ELR (cell line): ENCODE measurements at places on chromosomes 6 and 20.

DNA sequence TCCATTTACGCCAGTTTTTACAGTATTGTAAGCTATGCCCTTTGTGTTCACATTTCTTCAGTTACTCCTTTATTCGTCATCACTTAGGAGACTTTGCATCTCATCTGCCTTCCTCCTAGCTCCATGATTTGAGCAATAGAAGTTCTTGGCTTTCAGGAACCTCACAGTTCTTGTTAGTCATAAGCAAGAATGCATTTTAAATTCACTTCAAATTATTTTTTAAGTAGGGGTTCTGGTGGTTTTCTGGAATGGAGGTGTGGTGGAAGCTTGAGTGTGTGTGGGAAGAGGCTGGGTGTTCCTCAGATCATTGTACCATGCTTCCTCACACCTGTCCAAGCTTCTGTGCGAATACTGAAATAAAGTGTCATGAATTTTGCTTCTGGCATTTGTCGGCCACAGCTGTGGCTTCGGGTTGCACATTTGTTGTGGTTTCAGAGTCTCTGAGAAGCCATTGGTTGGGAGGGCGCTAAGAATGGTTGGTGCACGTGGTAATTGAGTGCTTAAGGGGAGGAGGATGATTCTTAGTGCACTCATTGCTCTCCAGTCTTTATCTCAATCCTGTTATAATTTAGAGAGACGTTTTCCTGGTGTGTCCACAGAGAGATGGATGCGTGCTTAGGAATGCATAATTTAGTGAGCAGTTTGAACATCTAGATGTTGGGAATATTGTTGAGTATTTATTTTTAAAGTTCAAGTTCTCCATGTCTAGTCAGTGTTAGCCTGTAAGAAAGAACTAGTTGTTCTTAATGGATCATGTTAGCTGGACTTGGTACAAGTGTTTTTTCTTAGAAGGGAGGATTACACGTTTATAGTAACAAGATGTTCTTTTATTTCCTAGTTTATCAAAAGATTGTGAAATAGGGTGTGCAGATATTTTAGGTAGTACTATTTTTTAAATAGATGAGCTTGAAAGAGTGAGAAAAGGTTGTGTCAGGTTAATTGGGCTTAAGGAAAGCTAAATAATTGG, 31.9 kb downstream of the FOXO3 start:
- DNase-seq = peak; percentile 83

GRCh38 chr6:91135406-91136103, 548.7 kb upstream of the MAP3K7 start:
- no peak for DNase-seq

DNA sequence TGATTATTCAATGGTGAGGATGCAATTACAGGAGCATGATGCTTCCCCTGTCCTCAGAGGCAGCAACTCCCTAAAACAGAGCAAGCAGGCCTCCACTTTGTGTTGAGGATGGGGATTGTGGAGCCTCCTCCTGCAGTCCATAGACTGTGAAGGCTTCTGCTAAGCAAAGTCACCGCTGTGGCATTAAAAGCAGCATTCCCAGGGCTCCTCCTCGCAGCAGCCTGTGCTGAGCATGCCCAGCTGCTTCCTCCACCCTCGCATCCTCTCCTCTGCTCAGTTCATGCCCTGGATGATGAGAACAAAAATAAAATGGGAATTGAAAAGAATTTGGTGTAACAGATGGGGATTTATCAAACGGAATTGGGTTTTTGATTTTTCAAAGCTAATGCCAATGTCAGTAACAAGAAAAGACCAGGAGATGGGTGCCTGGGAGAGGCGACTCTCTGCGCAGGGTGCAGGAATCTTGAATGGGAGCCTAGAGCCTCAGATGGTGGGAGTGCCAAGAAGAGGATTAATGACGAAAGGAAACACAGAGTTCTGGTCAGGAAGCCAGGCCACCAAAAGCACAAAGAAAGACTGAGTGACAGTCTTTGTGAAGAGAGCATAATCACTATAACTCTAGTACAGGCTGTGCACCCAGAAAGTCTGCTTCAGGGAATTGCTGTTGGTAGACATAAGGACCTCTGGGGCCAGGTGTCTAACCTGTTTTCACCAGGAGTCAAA, 347.6 kb downstream of the TPBG start:
- DNase-seq = no peak

- DNase-seq = peak; percentile 96
Measured at GRCh38 chr6:135851442-135852271, at the start of gene PDE7B. Gene PDE7B, plus strand, starts transcription at chr6:135851701.

GRCh38 chr6:143614235-143614634, 63.5 kb upstream of the PHACTR2 start:
- DNase-seq = no peak

GRCh38 chr6:23529902-23530301, 596.1 kb upstream of the NRSN1 start:
- no peak for DNase-seq

DNA sequence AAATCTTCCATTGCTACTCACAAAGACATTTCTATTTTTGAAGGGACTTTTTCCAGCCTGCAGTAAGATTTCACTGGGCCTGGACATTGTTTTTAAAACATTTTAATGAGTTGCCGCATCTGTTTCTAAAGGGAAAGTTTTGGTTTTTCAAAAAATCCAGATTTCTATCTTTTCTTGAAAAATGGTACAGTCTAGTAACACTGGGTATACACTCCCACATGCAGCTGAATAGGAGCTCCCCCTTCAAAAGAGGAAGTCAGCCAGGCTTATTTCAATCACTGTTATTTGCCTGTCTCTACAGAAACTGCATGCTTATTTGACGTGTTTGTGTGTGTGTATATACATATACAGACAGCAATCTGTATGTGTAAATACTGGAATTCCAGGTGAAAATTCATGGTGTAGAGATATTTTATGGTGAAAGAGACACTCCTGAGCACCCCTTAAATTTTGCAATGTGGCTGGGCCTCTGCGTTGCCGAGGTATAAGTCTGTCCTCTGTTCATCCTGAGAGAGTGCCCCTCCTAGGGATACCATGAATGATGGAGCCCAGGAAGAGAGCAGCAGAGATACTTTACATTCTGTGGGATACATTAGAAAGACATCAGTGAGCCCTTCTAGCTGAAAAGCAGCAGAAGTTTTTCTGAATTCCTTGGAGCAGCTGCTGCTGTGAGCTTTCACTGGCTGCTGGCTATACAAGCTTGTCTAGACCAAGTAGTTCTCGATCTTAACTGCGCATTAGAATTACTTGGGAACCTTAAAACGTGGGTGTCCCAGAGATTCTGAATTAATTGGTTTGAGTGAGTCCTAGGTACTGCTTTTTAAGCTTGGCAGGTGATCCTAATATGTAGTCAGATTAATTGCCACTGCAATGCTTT, 12.0 kb upstream of the ABRACL start:
- DNase-seq = no peak

DNA sequence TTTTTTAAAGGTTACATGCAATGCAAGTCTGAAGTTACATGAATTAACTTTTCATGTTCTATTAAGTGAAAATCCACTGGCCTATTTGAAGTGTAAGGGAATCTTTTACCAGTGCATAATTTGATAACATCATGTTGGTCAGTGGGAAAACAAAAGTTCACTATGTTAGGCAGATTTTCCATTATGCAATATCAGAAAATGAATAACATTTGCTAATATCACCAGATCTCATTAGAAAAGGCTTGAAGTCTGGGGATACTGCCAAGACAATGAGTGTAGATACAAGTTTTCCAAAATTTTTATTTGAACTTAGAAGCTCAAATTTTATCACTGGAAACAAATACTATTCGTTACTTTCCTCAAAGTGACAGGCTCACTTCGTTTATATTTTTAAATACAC, 296.4 kb upstream of the CDH4 start:
- DNase-seq = no peak

- DNase-seq = no peak
Measured at GRCh38 chr6:97100696-97101095, 176.2 kb downstream of the KLHL32 start.

DNA sequence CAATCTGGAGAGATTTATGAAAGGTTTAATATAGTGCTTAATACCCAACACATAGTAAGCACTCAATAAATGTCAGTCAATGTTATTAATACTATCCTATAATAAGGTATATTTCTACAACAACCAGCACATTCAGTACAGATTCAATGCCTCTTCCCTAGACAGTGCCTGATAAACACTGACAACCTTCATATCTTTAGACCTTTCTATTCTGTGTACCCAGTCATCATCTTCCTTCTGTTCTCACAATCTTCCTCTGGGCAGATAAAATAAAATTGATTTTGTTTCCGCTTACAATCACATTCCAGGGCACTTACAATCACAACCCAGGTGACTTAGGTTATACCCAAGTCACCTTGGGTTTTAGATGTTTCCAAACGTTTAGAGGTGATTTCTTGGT, 11.0 kb upstream of the LOC128125822 start:
- no peak for DNase-seq

GRCh38 chr6:47047479-47048407, 5.6 kb upstream of the ADGRF1 start:
- peak; percentile 94 for DNase-seq

- DNase-seq = no peak
Measured at GRCh38 chr20:25037288-25038102, 20.4 kb downstream of the ACSS1 start.

GRCh38 chr6:21468461-21468860, 125.1 kb upstream of the SOX4 start:
- no peak for DNase-seq

DNA sequence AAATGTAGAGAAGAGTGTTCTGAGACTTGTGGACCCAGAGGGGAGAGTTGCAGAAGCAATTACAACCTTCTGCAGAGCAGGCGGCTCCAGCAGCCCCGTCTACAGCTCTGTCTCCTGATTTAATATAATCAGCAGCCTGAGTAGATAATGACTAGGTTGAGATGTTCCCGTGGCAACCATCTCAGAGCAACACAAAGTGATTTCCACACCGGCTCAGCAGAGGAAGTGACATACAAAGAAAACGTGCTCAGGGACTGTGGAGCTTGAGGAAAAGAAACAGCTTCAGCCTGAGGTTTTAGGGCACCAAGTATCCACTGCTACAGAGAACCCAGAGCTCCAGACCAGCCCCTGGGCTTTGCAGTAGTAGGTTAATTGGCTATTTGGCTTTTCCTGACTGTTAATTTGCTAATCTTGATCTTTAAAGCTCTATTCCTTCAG, 136.4 kb downstream of the MTFR2 start:
- peak; percentile 83 for DNase-seq

GRCh38 chr6:12077021-12077710, 65.1 kb downstream of the HIVEP1 start:
- peak; percentile 38 for DNase-seq

GRCh38 chr6:142416179-142416578, 114.4 kb downstream of the ADGRG6 start:
- DNase-seq = peak; percentile 97

DNA sequence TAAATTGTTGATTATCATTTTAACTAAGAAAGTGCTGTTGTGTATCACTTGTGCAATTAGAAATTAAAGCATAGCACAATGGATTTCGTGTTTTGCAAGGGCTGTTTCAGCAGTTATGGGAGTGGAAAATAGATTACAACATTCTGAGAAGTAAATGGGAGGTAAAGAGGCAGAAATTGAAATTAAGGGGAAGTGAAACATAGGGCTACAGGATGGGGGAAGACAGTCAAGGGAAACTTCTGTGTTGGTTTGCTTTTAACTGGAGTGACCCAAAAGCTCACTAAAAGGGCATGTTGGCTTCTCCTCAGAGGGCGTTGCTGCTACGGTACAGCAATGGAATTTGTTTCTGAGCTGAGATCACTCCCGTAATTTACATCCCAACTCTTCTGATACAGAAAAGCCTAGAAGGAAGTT, 147.5 kb downstream of the BCAS1 start:
- DNase-seq = no peak

GRCh38 chr6:45707176-45707575, 308.5 kb downstream of the CLIC5 start:
- no peak for DNase-seq

- no peak for DNase-seq
Measured at GRCh38 chr20:37396416-37397075, 50.6 kb downstream of the SRC start.

GRCh38 chr6:69098910-69099309, 463.8 kb downstream of the ADGRB3 start:
- no peak for DNase-seq

DNA sequence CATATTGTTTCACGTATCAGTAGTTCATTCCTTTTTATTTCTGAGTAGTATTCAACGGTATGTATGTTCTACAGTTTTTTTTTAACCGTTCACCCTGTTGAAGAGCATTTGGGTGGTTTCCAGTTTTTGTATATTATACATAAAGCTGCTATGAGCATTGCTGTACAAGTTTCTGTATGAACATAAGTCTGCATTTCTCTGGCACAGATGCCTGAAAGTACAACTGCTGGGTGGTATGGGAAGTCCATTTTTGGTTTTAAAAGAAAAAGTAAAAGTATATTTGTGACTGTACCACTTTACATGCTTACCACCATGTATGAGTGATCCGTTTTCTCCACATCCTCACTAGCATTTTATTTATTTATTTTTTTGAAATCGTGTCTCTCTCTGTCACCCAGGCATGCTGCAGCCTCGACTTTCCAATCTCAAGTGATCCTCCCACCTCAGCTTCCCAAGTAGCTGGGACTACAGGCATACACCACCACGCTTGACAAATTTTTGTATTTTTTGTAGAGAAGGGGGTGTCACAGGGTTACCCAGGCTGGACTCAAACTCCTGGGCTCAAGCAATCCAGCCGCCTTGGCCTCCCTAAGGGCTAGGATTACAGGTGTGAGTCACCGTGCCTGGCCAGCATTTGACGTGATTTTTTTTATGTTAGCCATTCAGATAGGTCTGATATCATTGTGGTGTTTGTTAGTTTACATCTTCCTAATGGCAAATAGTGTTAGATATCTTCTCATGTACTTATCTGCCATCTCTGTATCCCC, 11.0 kb upstream of the SIM1 start:
- DNase-seq = peak; percentile 83

DNA sequence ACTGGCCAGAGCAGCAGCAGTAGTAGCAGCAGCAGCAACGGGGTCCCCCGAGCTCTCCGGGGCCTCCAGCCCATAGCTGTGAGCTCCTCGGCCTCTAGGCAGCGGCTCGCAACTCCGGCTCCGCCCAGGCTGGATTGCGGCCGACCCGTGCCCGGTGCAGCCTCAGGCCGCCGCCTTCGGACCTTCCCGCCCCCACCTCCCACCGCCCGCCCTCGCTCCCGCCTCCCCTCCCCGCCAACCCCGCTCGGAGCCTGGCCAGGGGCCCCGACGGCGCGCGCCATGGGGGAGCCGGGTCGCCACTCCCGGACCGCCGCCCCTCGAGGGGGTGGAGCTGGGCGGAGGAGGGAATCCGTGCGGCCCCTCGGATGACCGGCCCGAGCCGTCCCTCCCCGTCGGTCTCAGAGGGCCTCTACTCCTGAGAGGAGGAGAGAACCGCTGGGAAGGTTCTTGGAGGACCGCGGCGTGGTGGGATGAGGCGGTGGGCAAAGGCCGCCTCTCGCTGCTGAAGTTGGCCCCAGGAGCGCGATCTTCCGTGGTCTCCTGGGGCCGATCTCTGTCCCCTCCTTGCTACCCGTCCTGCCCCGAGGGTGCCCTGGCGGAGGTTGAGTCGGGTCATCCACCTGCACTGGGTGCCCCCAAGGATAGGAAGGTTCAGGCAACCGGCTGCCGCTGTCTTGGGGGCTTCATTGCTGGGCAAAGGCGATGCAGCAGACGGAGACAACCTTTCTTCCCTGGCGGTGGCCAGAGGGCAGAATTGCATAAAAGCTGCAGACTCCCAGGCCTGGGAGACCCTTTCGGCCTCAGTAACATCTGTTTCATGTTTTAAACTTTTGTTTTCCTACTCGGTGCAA, at the start of gene ADAM33:
ADAM33 (minus strand) TSS at position 80 of the 851 bp plus-strand sequence; CDS start at position 74, 6 bp downstream.
- peak; percentile 39 for DNase-seq
